ENCODE measurements at places on chromosomes 4 and X.

DNA sequence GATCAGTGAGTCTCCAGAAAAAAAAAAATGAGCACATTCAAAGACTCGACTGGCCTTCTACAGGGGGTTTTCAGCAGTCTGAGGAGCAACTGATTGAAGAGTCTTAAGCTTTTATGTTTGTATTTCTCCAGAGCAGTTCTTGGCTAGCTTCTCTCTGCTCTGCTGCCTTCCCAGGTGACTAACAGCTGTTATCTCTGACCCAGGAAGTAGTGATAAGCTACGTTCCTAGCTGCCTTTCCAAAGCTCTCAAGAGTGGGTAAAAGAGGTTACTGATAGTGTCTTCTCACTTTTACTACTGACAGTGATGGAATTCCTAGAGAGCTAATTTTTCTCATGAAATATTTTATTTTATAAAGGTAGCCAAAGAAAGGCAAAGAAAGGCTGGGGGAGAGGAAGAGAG is 66.6 kb downstream of the ENOX2 start:
- no peak for DNase-seq

DNA sequence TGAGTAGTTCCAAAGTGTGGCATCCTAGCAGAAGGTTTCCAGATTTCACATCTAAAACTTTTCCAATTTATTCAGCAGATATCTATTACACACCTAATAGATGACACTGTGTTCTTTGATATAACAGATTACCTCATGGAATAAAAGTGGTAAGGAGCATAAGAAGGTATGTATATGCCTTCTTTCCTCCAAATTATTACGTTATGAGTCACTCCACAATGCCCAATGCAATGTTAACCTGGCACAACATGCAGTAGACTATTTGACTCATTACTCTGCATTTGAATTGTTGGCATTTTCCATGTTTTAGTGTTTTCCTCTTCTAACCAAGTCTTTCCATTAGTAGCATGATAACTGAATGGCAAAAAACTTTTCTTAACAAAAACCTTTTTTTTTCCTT is 383.6 kb downstream of the ADGRL3 start:
- DNase-seq, result no peak

GRCh38 chr4:80311130-80311529 is 24.4 kb upstream of the CFAP299 start:
- DNase-seq, result no peak

GRCh38 chr4:150160473-150160872 is 82.2 kb downstream of the DCLK2 start:
- no peak for DNase-seq

GRCh38 chrX:119045884-119046283 is 26.9 kb upstream of the CT47C1 start:
- DNase-seq, result no peak

GRCh38 chr4:187188118-187188517 is 464.5 kb upstream of the FAT1 start:
- DNase-seq, result no peak

DNA sequence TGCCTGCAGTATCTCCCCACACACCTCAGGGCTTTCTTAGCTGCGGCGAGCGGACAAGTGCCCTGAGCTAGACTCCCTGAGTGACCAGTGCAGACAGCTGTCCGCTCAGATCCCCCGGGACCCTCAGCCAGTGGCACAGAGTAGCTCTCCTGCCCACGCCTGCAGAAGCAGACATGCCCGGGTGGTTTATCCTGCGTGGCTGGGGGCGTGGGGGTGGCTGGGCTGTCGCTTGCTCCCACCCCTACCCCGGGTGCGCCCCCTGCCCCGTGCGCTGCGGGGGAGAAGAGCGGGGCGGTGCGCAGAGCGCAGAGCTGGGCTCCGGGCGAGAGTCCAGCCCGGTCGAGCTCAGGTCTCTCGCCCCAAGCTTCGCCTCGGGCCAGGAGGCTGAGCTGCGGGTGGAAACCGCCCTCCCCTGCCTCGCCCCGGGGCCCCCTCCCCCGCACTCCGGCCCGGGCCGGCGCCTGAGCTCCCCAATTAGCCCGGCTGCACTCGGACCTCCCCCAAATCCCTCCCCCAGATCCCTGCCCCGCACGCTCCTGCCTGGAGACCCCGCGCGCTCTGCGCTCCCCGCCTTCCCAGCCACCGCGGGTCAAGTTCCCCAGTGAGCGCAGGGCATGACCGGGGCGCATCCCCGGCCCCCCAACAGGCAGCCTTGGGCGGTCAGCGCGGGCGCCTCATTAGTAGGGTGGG is 11.7 kb upstream of the SHOX start:
- no peak for DNase-seq

GRCh38 chr4:21202959-21203358 is 502.7 kb downstream of the PACRGL start:
- no peak for DNase-seq

DNA sequence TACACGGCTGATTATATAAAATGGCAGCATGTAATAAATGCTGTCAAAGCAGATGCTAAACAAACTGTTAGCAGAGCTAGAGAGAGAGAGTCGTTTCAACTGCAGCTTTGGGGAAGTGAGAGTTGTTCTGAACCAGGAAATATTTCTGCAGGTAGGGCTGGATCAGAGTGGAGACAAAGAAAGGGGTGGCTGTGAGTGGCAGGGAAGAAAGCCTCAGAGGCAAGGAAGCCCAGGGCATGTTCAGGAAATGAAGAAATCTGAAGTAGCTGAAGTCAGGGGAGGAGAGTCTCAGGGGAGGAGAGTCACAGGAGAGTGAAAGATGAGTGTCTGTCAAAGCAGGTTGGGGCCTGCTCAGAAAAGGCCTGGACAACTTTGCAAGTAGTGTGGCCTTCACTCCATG is 48.4 kb upstream of the RPS6KA3 start:
- DNase-seq, result no peak

- no peak for DNase-seq
Measured at GRCh38 chr4:80295336-80295735, 28.9 kb downstream of the FGF5 start.

GRCh38 chr4:145097331-145097820 is 620 bp downstream of the ANAPC10 start:
- DNase-seq, result no peak

- no peak for DNase-seq
Measured at GRCh38 chr4:176896211-176896610, 103.5 kb upstream of the VEGFC start.

GRCh38 chr4:25020236-25020635 is 10.5 kb downstream of the LGI2 start:
- no peak for DNase-seq

- DNase-seq, result no peak
Measured at GRCh38 chr4:61375301-61375700, 175.2 kb downstream of the ADGRL3 start.

GRCh38 chr4:59612235-59612634 is 1587.9 kb upstream of the ADGRL3 start:
- no peak for DNase-seq

GRCh38 chrX:97332963-97333362 is 449.3 kb downstream of the RPA4 start:
- DNase-seq, result no peak

DNA sequence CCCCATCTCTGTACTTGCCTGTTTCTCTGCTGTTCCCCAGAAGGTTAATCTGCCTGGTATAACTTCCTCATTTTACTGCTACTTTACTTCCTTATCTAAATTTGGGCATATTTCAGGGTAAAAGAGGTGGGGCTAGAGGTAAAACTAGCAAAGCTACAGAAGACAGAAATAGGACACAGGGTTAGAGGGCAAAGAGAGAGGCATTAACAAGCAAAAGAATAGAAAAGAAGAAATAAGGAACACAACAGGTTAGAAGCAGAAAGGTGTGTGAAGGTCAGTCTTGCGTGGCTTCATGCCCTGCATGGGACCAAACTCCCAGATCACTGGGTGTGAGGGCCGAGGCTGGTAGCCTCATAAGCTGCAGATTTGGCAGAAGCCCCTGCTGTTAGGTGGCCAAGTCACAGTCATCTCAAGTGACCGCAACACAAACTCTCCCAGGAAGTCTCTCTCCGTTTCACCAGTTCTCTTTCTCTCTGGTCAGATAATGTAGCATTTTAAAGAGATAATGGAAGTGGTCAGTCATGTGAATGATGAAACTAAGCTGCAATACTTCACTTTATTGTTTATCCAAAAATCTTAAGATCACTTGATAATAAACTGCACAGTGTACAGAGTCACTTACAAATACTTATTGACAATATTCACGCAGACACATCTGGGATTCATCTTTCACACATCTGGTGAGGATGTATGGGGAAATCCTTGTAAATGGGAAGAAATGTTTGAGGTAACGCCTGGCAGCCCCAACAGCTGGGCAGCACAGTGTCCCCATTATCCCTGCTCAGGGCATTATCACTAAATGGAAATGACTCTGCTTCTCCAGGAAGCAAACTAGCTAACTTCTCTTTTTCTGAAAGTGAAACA is 16.4 kb downstream of the TMEM154 start:
- DNase-seq, result no peak

GRCh38 chr4:184843984-184844554 is 18.3 kb upstream of the ACSL1 start:
- DNase-seq, result peak; percentile 23

Measured in stimulated activated CD4-positive, alpha-beta T cell treated with anti-CD3 and anti-CD28 coated beads, Interleukin-4, amount 100 ng/mL, for 24 hours (primary cell).